ENCODE measurements at places on chromosomes 11 and 22.

- DNase-seq, result no peak
Measured at GRCh38 chr11:134200688-134201087, 23.1 kb downstream of the NCAPD3 start.

DNA sequence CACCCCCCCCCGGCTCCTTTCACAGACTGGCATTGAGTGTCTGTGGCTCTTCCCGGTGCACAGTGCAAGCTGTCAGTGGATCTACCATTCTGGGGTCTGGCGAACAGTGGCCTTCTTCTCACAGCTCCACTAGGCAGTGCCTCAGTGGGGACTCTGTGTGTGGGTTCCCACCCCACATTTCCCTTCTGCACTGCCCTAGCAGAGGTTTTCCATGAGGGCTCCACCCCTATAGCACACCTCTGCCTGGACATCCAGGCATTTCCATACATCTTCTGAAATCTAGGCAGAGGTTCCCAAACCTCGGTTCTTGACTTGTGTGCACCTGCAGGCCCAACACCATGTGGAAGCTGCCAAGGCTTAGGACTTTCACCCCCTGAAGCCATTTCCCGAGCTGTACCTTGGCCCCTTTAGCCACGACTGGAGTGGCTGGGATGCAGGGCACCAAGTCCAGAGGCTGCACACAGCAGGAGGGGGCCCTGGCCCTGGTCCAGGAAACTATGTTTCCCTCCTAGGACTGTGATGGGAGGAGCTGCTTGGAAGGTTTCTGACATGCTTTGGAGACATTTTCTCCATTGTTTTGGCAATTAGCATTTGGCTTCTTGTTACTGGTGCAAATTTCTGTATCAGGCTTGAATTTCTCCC lies 26.0 kb downstream of the BCL2L13 start:
- DNase-seq, result no peak

- DNase-seq, result no peak
Measured at GRCh38 chr11:120941000-120941399, 82.9 kb upstream of the TBCEL start.

DNA sequence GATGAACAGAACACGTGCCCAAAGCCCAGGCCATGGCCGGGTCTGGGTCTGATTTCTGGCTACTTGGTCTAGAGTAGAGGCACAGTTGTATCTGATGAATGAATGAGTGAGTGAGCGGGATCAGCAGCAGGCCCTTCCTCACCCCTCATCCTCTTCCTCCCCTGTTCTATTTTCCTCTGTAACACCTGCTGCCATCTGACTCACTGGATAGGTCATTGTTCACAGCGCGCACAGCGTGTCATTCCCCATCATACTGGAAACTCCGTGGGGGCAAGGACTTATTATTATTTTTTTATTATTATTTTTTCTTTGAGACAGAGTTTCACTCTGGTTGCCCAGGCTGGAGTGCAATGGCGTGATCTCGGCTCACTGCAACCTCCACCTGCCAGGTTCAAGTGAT lies 13.9 kb downstream of the NCF4 start:
- no peak for DNase-seq

- DNase-seq, result no peak
Measured at GRCh38 chr22:29715240-29715639, 4.6 kb upstream of the CABP7 start.

DNA sequence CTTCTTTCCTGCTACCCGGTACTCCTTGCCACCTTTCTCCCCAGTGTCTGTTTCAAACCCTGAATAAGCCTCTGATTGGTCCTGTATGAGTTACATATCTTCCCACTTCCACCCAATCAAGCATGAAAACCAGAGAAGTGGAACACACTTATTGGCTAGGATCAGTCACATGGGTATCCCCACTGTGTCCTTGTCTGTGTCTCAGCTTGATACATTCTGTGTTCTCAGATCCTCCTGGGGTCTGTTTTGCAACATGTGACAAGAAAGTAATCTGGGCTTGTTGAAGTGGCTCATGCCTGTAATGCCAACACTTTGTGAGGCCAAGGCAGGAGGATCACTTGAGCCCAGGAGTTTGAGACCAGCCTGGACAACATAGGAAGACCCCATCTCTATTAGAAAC lies 23.9 kb downstream of the MCHR1 start:
- DNase-seq, result no peak

GRCh38 chr22:16651217-16651616 lies 58.6 kb upstream of the CCT8L2 start:
- DNase-seq, result no peak

- no peak for DNase-seq
Measured at GRCh38 chr11:64801561-64802369, 1.2 kb downstream of the MAP4K2 start.

GRCh38 chr11:110044226-110044968 lies 48.8 kb upstream of the ZC3H12C start:
- no peak for DNase-seq

DNA sequence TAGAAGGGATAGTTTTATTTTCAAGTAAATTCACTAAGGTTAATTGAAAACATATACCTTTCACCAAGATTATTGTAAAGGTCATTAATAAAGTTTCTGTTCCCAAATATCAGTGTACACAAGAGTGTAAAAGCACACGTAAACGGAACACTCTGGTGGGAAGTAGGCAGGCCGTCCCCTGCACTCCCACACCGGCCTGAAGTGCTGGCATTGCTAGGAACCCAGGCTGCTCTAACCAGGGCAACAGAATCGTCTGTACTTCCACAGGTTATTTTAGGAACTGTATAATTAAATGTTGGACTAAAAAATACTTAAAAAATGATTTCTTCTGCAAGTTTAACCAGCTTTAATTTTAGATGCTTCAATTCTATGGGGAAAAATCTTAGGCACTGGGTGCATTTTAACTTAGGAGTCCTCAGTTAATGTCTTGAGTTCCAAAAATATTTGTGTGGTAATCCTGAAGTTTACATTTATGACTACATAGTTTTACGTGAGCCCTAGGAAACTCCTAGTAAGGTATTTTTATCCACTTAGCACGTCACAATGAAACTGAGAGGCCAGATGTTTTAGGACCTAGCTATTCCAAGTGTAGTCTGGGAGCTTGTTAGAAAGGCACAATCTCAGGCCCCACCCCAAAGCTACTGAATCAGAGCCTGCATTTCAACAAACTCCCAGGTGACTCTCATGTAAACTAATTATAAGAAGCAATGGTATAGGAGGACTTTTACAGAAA lies 31.2 kb downstream of the KMT5B start:
- no peak for DNase-seq

- DNase-seq, result no peak
Measured at GRCh38 chr11:90438069-90438468, 215.2 kb upstream of the CHORDC1 start.

DNA sequence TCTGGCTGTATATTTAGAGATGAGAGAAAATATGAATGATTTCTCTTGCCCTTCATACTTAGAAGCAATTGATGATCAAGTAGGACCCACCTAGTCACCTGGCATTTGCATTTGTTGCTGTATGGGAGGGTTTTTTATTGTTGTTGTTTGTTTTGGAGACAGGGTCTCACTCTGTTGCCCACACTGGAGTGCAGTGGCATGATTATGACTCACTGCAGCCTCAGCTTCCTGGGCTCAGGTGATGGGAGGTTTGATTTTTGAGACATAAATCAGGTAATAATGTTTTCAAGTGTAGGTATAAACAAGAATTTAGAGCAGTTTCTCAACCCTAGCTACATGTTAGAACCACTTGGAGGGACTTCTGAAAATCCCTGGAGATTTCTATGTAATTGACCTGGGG lies 63.0 kb downstream of the TNRC6B start:
- DNase-seq, result no peak

DNA sequence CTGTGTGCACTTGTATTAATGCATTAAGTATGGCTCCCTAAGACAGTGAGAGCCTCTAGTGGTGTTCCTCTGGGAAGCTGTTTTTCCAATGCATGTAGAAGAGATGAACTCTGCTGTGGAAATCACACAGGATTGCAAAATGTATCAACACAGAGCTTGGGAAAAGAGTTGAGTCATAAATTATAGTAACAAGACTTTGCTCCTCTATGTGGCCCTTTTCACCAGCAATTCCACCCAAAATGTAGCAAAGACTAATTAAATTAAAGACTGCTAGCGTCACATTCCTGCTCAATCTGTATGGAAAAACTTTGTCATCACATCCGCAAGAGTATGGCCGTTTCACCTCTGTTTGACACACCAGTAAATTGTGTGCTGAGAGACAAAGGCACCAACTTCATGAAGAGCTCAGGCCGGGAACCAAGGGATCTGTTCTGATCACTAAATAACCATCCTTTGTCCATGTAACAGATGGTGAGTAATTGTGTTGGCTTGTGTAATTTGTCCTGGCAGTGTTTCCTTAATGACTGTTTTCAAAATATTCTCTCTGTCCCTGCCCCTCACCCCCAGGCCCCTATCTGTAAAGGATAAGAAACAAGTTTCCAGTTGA lies 209.2 kb upstream of the SORL1-AS1 start:
- peak; percentile 71 for DNase-seq

GRCh38 chr22:24335496-24335895 lies 64.9 kb downstream of the SPECC1L start:
- DNase-seq, result no peak

GRCh38 chr22:43039800-43040199 lies 24.9 kb upstream of the PACSIN2 start:
- no peak for DNase-seq

DNA sequence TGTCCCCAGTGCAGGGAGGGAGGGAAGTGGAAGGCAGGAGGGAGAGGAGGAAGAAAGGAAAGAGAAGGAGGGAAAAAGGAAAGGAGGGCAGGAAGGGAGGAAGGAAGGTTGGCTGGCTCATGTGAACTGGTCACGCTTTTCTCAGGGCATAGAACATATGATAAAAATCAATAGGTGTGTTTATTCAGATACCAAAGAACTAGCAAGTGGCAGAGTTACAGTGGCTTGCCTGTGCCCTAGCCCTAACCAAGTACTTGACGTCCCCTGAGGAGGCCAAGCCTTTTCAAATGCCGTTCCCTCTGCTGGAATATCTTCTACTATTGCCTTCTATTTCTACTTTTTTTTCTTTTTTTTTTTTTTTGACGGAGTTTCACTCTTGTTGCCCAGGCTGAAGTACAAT lies 33.5 kb downstream of the CHRDL2 start:
- DNase-seq, result no peak

DNA sequence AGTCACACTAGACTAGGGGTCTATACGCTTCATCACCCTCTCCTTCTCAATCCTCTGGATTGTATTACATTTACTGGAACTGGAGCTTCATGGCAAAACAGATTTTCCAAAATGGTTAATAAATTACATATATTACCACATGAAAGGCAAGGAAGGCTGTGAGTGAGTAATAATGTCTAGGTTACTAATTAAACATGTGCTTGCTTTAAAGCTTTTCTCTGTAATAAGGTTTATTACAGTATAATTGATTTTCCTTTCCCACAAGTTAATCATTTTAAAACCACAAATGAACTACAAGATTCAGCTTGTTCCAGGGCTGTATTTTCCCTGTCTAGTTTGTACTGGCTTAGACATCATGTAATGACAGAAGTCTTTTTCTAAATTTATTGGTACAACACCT lies 25.6 kb downstream of the MMP13 start:
- DNase-seq, result no peak

DNA sequence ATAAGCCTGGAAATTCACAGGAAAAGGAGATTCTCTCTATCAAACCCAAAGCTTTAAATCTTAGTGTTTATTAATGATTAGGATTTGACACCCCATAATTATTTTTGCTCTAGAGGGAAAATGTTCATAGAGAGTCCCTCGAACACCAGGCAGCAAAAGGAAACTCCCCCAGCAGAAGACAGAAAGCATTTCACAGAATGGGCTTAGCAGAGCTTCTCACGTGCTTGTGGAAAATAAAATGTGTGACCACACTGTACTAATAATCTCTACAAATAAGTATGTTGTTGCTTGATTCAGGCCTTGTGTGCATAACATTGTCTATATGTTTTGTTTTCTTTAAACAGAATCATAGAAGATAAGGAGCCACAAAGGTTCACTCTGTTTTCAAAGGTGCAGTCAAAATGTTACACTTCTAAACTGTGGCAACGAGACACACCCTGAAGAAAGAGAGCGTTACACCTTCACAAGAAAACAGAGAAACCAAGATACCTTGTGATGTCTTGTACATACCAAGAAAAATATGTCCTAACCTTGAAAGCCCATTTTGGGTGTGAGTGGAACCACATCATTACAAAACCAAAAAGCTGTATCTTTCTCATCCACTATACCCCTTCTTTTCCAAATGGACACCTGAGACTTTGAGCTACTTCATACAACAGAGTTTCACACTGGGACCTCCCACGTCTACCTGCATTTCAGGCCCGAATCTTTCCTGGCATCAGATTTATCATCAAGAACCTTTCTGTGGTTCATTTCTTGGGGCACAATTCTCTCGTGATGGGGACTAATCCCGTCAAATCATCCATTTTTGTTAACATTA lies 282.5 kb downstream of the ETS1 start:
- DNase-seq, result no peak

GRCh38 chr11:132743601-132744000 lies 788.7 kb downstream of the OPCML start:
- DNase-seq, result no peak

- DNase-seq, result no peak
Measured at GRCh38 chr11:100793525-100793924, 106.4 kb downstream of the ARHGAP42 start.

DNA sequence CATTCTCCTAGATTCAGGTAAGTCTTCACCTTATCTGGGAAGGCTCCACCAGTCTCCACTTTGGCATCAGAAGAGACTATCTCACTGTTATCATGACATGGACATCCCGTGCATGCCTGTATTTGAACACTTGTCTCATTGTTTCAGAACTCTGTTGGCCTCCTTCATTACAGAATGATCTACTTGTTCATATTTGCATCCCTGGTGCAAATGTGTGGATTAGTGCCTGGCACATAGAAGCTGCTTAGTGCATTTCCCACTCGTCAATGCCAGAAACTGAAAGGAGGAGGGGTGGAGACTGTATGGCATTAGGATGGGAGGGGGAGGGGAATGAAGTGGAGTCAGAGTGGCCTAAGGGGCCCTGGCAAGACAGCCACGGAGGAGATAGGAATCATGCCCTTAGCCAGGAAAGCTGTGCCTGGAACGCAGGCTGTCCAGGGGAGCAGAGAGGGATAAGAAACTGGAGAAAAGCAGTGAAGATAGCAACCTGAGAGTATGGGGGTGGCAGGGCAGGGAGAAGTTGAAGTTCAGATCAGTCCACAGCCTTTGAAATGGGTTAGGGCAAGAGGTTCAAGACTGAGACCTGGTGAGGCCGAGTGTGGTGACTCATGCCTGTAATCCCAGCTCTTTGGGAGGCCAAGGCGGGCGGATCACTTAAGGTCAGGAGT lies 53.8 kb upstream of the CAPRIN1 start:
- no peak for DNase-seq

All from fibroblast of skin of left biceps (primary cell).